ENCODE measurements at places on chromosomes 1 and 21.

DNA sequence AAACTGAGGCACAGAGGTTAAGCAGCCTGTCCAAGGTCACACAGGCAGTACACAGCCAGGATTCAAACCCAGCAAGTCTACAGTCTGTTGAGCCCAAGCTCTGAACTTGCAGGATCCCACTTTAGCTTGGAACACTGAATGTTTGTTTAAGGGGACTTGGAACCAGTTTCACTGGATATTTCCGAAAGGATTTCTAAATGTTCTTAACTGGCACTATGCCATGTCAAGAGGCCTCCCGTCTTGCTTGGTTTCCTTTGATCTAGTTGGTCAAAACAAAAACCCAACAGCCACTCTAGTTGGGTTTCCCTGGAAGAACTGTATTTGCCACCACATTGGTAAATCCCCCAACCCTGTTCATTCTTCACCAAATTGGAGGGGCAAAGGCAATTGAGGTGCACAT, 317.6 kb upstream of the KAZN start:
- DNase-seq = no peak

DNA sequence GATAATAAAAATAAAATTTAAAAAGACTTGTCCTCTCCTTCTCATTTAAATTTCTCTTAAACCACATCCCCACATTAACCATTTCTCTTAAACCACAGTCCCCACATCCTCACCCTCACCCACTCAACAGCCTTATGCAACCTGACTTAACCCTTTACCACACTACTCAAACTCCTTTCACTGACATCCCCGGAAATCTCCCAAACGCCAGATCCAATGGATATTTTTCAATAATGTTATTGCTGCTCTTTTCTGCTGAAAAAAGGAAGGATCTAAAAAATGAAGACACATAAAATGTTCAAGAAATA, 54.2 kb upstream of the EEIG2 start:
- no peak for DNase-seq

DNA sequence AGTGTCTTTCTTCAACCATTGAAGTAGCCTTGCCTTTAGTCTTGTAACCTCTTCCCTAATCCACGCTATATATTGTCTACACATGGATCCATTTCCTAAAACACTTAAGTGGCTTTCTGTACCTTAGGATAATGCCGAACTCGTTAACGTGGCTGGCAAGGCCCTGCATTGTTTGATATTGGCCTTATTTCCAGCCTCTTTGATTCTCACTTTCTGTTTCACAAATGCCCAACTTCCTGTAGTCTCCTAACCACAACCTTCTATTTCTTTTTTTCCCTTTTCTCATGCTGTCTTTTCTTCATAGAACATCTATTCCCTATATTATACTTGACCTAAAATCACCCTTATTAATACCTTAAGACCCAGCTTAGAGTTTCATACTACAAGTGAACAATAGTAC, 536.0 kb downstream of the LMO4 start:
- DNase-seq = no peak

DNA sequence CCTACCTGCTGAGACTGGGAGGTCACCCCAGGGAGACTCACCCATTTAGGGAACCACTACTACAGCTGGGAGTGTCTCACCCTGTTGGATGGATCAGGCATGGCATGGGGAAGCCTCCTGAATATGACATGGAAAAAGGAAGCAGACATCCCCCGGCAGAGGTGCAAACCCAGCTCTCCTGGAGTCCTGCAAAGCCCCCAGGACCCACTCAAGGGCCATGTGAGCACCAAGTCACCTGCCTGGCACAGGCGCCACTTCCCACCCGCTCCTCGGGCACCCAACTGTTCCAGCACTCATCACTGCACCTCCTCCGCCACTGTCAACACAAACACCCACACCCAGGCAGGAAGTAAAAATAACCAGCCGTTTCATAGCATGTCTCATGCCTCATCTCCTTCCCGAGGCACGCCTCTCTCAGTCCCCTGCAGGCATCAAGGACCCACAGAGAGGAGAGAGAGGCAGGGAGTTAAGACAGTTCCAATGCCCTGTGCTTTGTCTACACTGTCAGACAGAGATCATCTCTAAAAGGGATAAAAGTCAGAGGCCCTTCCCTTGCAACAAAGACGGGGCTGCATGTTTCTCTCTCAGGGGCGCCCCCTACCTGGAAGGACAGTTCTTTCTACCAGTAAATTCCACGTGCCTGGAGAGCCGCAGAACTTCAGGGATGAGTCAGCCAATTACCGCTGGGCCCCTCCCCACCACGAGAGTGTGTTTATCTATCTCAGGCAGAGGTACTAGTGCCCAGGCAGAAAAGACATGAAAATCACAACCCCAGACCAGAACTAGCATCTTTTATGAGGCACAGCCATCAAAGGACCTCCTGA, 150.1 kb upstream of the SOD1 start:
- DNase-seq = peak; percentile 9
